ENCODE measurements at places on chromosomes 5 and 9.

- no peak for DNase-seq
Measured at GRCh38 chr9:16572005-16572734, 298.3 kb downstream of the BNC2 start.

GRCh38 chr9:21465859-21466518, 16.1 kb downstream of the IFNE start:
- no peak for DNase-seq

GRCh38 chr9:136985027-136985602, 2.3 kb downstream of the LCNL1 start:
- DNase-seq: no peak

DNA sequence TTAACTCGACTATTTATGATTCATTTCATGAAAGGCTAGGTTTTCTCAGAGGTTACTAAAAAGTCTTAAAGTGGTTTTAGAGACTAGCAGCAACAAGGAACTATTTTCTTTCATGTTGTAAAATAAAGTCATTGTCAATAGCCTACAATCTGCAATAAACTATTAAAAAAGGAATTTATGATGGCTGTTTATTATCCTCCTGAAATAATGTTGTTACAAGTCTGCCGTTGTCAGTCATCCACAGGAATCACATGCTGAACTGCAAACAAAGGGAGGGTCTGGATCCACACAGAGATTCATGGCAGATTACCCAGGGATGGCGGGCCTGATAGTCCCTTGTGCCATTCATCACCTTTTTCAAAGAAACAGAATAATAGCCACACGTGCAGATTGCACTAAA, 49.2 kb downstream of the TMEM174 start:
- DNase-seq: no peak

DNA sequence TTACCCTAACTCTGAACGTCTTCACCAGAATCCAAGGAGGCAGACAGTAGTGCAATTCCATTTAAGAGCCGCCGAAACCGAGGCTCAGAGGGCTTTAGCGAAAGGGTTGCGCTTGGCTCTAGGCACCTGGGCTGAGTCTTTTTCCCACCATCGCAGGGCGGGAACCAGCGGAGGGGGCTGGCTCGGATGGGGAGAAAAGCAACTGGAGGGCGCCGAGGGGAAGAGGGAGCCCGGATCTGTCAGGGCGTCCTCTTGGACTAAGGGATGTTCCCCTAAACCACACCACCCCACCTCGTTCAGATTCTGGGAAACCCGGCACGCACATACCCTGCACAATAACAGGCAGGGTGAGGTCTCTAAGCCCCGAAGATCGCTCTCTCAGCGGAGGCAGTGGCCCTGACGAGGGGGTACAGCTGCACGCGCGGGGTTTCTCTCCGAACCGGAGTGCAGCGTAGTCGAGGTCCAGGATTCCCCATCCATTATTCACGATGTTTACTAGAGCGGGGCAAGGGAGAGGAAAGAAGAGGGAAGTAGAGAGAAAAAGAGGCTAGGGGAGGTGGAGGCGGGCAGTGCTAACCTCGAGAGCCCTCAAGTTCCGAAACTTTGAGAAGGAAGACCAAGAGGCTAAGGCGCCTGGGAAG, 1.3 kb upstream of the POU4F3 start:
- DNase-seq: no peak

- DNase-seq: no peak
Measured at GRCh38 chr9:101572316-101572715, 22.5 kb downstream of the PPP3R2 start.

DNA sequence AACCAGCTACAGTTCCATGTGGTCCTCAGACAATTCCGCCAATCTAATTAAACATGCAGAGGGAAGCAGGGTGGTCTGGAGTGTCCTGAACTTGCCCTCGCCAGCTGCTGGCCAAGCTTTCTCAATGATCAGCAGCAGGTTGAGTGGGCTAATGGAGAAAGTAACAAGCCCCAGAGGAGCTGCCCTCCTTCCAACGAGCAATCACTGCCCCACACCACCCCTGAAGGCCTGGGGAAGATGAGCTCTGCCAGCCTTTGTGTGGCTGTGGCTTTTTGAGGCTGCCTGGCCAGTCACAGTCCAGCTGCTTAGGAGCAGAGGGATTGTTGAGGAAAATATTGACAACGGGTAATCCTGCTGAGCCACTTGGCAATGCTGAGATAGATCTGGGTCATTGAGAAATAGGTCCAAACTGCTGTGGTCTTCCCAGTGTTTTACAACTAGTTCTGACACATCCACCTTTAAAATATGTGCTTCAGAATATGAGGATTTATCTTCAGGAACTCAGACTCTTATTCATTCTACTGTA, 107.3 kb downstream of the CD180 start:
- no peak for DNase-seq

GRCh38 chr9:18111146-18111545, 362.8 kb upstream of the ADAMTSL1 start:
- DNase-seq: no peak

GRCh38 chr5:126744836-126745235, 32.1 kb upstream of the LMNB1 start:
- DNase-seq: no peak

- peak; percentile 41 for DNase-seq
Measured at GRCh38 chr5:143182901-143183820, 220.3 kb downstream of the NR3C1 start.

GRCh38 chr9:15328946-15329345, 21.9 kb upstream of the TTC39B start:
- no peak for DNase-seq

GRCh38 chr9:108108280-108108851, 618.8 kb upstream of the KLF4 start:
- DNase-seq: no peak

GRCh38 chr9:96513622-96514021, 63.7 kb downstream of the HABP4 start:
- no peak for DNase-seq

DNA sequence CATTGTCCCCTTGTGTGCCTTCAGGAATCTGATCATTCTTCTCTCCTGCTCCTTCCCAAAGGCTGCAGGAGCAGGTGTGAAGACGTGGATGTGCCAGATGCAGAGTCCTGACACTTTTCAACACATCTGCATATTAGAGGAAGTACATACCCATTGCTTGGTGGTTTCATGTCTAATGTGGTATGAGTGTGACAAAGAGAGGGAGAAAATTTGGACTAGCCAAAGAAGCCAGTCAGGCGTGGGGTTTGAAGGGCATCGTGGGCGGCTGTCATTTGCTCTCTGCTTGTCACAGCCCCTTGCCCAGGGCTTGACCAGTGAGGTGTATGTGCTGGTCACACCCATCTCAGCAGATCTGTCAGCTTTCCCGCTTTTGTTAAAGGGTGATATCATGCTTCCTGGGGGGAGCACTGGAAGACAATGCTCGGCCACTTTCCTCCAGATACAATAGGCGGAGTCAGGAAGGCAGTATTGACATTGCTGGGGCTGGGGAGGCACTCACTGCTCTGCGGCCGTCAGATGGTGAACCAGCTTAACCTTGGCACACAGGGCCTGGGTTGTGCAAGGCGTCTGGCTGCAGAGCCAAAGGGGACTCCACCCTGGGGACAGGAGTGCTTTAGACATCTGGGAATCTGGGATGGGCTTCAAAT, 8.6 kb downstream of the TEK start:
- DNase-seq: no peak

DNA sequence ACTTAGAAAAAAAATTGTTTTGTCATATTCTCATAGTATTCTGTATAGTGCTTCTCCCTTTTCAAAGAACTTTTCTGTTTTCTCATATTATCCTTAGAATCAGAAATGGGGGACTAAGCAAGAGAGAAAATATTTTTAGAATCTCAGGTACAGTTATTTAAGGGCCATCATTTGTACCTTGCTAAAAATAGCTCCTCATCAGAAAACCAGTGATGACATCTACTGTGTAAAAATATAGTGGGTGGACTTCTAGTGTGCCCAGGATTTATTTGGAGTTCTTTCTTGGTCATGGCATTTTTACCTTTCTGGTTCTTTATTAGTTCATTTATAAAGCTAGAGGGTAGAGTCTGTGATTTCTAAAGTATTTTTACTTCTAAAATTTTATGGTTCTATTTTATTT, 82.5 kb downstream of the CSNK1G3 start:
- no peak for DNase-seq

GRCh38 chr5:168693297-168693696, 114.1 kb upstream of the PANK3 start:
- DNase-seq: no peak

DNA sequence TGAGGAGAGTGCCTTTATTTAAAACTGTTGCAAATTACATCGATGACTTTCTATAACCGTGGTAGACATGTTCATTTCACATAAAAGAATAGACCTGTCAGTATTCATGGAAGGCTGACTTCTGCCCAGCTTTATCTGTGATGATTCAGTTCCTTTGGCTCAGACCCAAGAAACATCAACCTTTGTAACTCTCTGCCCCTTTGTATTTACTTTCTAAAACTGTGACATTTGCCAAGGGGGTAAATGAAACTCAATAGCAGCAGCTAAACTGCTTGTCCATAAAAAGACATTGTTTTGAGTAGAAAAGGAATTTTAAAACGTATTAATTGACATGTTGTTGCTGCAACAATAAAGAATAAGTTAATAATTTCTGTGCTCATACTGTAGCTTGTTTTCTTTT, 137.8 kb upstream of the ANKH start:
- DNase-seq: no peak

DNA sequence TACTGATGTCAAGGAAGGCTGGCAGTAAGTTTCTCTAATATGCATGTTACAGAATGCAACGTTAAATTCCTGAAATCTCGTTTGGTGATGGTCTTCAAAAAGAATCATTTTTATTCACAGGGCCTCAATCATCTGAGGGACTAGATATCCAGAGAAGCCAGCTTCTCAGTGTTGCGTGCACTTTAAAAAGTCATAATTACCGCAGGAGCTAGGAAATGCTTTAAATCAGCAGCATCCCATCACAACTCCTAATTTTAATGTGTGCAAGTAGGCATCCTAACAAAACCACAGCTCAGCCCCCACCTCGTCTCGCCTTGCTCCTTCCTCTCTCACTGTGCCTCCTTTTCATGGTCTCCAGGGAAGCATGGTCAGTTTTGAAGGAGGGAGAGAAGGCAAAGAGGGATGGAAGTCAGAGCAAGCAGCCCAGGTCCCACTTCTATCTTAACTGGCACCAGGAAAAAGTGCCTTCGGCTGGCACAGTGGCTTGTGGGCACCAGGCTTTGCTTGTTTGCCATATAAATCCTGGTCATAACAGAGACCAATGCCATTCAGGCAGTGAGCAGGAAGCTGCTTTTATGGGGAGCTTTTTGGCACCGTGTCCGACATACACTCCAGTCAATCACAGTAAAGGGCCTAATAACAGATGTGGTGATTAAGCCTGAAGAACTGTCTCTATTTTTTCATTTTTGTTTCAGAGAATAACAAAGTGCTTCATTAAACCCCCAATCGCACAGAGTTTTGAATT, 21.4 kb downstream of the MEGF10 start:
- no peak for DNase-seq

GRCh38 chr5:81417052-81417451, 23.1 kb upstream of the ACOT12 start:
- DNase-seq: no peak

GRCh38 chr9:104984121-104984520, 56.2 kb upstream of the ABCA1 start:
- DNase-seq: no peak

- no peak for DNase-seq
Measured at GRCh38 chr9:120891245-120891883, 14.4 kb upstream of the PHF19 start.

DNA sequence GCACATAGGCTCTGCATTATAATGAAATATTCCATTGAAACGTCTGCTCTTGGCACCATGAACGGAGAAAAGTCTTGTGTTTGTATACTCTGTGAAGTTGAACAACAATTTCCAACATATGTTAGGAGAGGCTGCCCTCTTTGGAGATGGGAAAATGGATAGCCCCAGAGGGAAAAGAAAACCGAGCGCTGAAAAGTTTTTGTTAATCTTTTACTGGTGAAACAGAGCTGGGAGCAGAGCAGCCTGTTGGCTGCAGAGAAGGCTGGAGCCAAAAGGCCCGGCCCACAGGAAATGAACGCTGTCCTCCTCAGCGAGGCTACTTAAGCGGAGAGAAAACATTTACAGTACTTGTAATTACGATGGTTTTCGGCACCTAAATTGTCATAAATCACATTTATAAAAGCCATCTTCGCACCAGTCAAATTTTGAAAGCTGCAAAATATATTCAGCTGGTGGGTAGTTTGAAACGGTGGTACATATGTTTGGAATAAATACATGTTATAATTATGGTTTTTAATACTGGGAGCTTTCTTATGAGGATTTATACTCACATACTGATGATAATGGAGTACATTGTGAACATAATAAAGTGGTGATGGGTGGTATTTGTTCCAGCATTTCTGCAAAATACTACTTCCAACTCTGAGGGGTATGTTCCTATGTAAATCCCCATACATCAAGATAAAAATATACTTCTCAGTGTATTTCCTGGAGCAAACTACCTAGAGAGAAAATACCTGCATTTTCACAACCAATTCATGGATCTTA, 129.6 kb upstream of the CNTLN start:
- DNase-seq: no peak

DNA sequence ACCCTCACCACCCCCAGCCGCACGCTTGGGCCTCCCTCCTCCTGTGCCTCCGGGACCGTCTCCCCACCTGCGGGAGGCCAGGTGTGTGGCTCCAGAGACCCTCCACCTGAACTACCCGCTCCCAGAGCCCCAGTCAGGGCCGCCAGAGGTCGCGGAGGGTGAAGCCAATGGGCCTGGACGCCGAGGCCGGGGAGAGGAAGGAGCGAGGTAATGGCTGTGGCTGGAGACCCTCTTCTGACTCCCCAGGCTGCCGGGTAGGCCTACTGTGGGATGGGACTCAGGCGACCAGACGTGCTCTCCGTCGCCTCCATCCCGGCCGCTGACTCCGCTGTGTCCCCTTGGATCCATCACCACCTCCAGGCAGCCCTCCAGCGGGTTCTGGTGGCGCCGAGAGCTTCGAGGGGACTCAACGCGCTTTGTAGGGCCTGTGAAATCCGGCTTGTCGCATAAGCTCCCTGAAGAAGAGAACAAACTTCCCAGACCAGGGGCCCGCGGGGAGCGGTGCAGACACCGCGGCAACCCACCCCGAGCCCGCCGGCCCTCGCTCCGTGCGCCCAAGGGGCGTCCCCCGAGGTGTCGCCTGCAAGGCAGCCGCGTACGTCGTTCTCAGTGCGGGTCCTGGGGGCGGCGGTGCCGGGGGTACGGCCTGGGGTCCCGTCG, 12.6 kb downstream of the IRX2 start:
- DNase-seq: no peak

- no peak for DNase-seq
Measured at GRCh38 chr5:58628626-58629025, 45.8 kb downstream of the RAB3C start.

GRCh38 chr9:102642651-102643050, 352.5 kb upstream of the CYLC2 start:
- no peak for DNase-seq

GRCh38 chr5:7392693-7393024, 3.3 kb upstream of the ADCY2 start:
- no peak for DNase-seq

DNA sequence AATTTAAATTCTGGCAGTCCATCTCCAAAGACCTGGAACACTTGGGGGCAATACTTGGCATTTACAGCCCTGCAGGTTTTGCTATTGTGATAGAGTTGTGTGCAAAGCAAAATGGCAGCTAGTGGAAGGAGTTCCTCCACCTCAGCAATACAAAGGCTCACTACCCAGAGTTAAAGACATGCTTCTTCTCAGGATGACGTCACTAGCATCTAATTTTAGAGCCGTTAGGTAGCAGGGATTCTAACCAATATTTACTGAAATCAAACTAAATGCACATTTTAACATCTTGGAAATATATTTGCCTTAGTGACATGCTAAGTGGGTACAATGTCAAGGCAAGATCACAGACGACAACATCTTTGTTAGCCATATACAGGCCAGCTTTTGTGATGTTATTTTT, 261.6 kb downstream of the MAN2A1 start:
- no peak for DNase-seq
